ENCODE measurements at places on chromosomes 1 and 21.

DNA sequence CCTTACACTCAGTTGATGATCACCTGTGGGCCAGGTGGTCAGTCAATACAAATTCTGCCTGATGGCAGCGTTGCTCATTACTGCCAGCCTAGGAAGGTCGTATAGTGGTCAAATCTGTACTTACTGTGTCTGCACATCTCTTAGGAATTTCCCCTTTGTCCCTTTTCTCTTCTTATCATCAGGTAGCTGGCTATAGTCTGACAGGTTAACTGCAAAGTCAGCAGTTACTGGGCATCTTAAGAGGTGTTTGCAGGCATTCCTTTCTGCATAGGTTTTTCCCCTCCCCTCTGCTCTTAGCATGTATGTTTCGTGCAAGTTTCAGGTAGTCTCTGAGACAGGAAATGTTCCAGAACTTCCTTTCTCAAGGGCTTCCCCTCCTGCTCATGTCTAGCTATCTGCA is 298.7 kb downstream of the LRRIQ3 start:
- no peak for DNase-seq

GRCh38 chr1:154866257-154867063 is 3.6 kb downstream of the KCNN3 start:
- DNase-seq = no peak

- peak; percentile 13 for DNase-seq
Observed at GRCh38 chr1:42335809-42336518, 929 bp upstream of the FOXJ3 start.

DNA sequence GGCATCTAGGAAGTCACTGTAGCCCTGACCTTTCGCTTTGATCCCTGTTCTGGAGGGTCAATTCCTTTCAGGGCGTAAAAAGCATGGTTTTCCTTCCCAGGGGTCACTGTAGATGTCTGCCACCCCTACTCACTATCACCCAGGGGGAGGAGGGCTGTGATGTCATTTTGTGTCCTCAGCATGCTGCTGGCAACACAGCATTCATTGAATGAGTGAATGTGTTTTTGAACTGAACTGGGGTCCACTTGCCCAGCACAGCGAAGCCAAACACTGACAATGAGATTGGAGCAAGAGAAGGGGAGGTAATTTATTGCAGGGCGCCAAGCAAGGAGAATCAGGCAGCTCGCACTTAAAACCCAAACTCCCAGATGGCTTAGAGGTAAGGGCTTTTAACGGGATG is 78.2 kb upstream of the PGBD5 start:
- no peak for DNase-seq

DNA sequence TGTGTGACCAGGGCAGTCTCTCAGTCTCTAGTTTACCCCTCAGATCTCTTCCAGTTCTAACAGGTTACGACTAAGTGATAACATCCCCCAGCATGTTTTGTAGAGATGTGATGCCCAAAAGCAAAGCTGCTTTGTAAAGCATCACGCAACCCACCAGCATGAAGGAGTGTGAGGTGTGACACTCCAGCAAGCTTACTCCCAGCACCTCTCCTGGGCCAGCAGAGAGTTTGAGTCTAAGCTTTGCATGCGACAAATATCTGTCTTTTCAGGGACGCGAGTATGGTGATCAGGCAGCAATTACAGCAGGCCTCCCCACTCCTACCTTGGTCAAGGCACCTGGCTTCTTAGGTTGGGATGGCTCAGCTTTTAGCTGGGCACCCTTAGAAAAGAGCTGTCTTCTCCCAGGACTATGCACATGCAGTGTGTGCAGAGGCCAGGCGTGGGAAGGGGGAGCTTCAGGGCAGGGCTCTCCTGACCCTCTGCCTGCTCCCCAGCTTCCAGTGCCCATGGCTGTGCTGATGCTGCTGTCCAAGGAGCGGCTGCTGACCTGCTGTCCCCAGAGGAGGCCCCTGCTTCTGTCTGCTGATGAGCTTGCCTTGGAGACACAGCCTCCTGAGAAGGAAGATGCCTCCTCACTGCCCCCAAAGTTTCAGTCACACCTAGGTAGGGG is 48.2 kb downstream of the ELK4 start:
- no peak for DNase-seq

DNA sequence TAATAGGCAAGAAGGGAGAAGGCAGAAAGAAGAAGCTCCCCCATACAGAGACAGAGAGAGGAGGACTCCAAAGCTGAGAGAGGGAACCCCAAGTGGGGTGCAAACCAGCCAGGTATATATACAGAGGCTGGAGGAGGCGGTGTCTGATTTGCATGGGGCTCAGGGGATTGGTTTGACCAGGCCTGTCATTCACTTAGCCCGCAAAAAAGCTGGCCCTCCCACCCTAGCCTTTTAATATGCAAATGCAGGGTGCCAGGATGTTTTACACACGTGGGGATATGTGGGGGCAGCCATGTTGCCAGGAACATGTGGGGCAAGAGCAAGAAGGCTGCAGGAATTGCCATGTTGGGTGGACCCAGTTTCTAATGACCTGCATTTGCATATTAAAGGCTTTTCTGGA is 37.0 kb upstream of the TENT5B start:
- DNase-seq = no peak

DNA sequence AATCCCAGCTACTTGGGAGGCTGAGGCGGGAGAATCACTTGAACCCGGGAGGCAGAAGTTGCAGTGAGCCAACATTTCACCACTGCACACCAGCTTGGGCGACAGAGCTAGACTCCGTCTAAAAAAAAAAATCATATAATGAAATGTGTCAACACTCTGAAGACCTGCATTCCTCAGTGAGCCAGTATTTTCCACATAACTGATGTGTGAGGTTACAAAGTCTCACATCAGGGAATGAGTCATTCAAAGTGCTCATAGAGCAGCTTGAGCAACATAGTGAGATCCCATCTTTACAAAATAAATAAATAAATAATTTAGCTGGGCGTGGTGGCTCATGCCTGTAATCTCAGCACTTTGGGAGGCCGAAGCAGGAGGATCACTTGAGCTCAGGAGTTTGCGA is 65.5 kb downstream of the CASZ1 start:
- peak; percentile 31 for DNase-seq

- DNase-seq = peak; percentile 32
Observed at GRCh38 chr1:37323486-37324377, 150.6 kb upstream of the ZC3H12A start.

DNA sequence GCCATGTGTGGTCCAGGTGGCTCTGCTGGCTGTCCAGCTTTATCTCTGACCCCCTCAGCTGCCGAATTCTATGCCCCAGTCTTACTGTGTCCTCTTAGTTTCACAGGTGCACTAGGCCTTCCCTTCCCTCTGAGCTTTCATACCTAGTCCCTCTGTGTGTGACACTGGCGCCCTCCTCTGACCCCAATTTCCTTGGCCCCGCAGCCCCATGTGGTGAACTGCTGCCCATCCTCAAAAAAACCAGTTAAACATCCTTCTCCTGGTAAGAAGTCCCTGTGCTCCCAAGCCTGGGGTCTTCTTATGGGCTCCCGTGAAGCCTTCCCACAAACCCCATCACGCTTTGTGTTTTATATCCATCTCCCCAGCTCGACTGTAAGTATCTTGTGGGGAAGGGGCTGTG is 93.9 kb upstream of the TSPAN2 start:
- no peak for DNase-seq

DNA sequence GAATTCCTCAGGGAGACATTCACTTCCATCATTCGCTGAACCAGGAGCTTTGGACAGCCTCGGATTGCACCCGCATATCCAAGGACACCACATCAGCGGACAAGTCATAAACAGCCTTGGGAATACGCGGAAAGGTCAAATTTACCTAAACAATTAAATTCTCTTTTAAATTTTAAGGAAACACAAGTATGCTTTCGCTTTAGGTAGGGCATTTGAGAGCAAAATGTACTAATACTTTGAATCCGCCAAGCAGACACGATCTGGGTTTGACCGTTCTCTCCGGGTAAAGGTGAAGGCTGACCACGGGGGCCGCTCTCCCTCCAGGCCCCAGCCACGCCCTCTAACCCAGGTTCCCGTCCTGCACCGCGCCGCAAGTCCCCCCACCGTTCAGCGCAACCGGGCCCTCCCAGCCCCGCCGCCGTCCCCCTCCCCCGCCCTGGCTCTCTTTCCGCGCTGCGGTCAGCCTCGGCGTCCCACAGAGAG is 479 bp upstream of the ACADM start:
- DNase-seq = peak; percentile 56

DNA sequence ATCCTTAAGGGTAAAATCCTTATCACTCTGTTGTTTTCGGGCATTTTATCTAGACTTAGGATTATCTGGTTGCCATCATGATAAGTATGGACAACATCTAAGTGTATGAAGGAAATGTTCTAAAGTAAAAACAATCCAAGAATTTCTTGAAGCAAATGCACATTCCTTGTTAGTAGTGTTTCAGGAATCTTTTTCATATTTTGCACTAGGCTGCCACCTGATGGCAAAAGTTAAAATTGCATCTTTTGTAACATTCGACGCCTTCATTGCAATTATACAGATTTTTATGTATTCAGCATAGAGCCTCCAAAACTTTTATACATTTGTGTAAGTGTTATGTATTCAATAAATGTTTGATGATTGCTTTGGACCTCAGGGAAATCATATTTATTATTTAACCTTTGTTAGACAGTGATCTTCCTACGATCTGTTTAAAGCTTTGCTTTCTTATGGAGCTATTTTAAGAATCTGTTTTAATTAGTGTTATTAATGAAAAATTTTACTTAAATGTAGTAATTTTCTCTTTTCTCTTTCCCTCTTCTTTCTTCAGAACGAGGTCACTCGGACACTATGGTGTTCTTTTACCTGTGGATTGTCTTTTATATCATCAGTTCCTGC is 49.4 kb upstream of the KIAA1614 start:
- DNase-seq = peak; percentile 53

DNA sequence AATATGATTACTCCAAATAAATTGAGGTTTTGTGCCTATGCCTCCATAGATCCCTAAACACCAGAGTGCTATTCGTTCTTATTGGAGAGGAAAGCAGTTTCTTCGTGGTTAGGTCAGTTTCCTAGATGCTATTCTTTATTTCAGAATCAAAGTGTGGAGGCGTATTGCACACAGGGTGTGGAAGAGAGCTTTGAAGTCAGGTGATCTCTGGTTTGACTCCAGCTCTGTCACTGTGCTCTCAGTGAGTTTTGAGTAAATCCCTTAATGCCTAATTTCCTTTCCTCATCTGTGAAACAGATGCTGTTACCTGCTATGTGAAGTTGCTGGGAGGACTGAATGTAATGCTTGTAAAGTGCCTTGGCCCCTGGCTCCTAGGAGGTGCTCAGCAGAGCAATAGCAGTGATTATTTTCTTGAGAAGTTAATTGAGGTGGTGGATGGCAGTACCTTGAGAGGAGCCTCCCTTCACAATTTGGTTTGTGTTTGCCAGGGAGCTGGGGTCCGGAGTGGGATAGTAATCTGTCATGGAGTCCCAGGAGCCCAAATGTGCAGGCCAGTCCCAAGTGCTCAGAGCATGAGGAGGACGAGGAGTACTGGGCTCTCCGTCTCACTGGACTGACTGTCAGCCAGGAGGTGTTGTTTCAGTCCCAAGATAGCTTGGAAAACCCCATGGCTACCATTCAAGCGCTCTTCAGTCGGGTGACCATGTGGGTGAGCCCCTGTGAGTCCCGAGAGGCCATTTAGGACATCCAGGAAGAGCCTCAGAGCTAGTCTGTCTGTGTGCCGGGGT is 14.9 kb downstream of the NTPCR start:
- DNase-seq = no peak

GRCh38 chr1:93769777-93770176 is 88.1 kb upstream of the BCAR3 start:
- no peak for DNase-seq

GRCh38 chr1:30868833-30869435 is 39.6 kb downstream of the SDC3 start:
- DNase-seq = no peak

- DNase-seq = no peak
Observed at GRCh38 chr1:13663969-13664368, 36.0 kb upstream of the PRDM2 start.
